Stimulated activated CD8-positive, alpha-beta memory T cell treated with anti-CD3 and anti-CD28 coated beads, Interleukin-2, amount 100 ng/mL, for 1 hour (primary cell): ENCODE measurements at places on chromosomes 11 and 22.

DNA sequence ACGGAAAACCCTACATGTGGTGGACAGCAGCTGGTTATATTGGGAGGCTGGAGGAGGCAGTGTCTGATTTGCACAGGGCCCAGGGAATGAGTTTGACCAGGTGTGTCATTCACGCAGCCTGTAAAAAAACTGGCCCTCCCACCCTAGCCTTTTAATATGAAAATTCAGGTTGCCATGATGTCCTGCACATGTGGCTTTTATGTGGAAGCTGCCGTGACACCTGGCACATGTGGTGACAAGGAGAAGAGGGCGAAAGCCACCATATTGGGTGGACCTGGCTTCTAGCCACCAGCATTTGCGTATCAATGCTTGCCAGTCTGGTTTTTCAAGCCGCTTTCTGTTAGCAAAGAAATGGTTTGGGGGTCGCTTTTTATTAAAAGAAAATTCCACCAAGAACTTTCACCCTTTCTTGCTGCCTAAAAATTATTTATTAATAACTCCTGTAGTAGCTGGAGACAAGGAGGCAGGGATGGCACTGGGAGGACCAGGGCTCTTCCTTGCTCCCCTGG is 43.4 kb downstream of the ZNF280B start:
- no peak for DNase-seq

DNA sequence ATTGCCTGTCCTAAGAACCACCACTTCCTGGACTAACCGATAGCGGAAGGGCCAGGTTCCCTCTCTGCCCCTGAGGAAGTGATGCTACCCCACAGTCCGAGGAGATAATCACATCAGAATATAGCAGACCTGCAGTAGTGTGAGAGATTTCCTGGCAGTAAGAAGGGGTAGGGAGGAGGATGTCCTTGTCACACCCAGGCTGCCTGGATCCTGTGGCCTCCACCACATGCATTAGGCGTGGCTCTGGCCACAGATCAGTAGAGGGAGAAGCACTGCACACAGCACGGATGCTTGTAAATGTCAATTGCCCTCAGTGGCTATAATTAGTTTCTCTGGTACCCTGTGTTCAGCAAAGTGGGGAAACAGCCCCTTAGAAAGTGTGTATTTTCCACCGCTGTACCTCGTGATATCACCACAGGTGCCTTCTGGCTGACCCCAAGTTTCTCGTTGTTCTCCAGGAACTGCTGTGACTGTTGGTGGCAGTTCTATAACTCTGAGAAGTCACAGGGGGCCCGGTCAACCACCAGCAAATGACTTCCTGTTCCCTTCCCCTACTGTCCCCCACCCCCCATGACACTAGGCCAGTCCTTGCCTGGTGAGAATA is 61.8 kb downstream of the UBASH3B start:
- DNase-seq: peak; percentile 23

DNA sequence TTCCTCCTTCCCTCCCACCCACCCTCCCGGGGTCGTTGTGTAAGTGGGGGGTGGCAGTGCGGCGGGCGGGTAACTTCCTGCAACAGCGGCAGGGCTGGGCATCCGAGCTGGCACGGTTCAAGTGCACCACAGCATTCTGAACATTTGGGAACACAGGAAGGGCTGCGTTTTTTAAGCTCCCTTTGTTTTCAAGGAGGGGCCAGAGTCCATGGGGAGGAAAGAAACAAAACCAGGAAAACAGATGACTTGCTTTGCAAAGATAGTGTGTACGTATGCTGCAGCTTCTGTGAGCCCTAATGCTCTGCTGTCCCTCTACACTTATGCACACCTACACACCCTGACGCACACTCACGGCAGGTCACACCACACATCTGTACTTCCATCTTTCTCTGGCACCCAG is 152.5 kb downstream of the FBXO7 start:
- no peak for DNase-seq

DNA sequence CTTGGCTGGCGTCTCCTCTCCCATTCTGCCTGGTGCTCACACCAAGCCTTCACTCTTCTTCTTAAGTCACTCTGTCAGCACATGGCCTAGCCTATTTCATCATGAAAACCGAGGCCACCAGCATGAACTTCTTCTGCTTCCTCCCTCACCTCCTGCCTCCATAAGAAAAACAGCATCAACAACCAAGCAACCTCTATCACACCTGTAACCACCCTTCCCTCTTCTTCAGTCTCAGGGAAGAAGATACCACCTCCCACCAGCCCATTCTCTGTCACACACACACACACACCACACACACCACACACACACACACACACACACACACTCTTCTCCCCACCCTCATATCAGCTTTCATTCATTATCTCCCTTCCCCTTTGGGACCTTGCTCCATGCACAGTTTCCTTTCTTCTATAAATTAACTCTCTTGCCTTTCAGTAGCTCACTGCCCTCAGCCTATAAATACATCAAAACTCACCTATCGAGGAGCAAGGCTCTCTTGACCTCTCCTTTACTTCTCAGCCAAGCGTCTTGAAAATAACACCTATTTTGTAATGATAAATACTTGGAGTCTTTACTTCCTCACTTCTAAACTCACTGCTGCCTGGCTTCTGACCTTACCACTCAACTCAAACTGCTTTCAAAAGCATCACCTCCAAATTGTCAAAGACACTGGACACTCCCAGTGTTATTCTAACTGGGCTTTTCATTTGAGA is 36.6 kb downstream of the SC5D start:
- no peak for DNase-seq

GRCh38 chr22:32830473-32830872 is 29.0 kb downstream of the TIMP3 start:
- DNase-seq: no peak
